ENCODE measurements at places on chromosomes 4 and X.

GRCh38 chr4:23369331-23369730 is 520.5 kb downstream of the PPARGC1A start:
- no peak for DNase-seq

DNA sequence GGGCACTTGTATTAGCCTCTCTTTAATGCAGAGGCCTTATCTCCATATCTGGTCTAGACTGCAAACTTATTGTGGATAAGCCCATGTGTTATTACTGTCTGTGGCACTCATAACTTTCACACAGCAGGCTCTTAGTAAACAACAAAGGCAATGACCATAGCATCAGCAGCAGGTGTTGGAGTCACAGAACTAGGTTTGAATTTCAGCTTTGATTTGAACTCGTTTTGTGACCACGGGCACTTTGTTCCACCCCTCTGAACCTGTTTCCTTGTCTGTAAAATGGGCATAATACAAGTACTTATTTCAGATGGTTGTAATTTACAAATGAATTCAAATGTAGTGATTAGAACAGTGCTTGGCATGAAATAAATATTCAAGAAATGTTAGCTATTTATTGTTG is 121.8 kb upstream of the C1GALT1C1 start:
- no peak for DNase-seq

DNA sequence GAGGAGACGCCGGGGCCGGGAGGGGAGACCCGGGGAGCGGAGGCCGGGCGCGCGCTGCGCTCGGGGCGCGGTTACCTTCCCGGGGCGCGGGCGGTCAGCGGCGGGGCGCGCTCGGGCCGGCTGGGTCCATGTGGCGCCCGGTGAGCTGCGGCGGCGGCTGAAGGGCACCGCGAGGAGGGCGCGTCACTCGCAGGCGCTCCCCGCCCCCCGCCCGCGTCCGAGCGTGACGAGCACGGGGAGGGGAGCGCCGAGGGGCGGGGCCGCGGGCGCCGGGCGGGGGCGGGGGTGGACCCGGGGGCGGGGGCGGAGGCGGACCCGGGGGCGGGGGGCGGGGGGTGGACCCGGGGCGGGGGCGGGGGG is at the start of gene CPLX1:
Gene CPLX1, minus strand, starts transcription at position 159 of the 360 bp plus-strand sequence. CDS start 1,607 bp downstream, outside the sequence.
- DNase-seq = peak; percentile 45

DNA sequence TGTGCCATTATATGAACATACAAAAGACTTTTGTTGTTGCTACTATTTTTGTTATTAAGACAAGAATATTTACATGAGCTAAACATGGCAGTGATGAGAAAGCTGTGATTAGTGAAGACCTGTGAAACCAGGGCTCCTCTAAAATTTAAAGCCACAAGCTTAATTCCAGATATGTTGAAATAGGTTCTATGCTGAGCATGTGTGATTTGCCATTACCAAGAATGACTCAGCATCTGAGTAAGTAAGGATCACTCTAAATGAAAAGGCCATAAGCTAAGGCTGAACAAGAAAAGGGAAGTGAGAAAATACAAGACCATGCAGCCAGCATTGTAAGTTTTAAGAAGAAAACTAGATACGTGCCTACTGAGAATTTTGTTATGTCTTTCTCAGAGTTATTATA is 75.9 kb upstream of the CAMK2D start:
- DNase-seq = peak; percentile 72

GRCh38 chr4:6250235-6250983 is 19.2 kb upstream of the WFS1 start:
- peak; percentile 79 for DNase-seq

- DNase-seq = no peak
Measured at GRCh38 chrX:19085666-19086065, 36.6 kb downstream of the ADGRG2 start.

DNA sequence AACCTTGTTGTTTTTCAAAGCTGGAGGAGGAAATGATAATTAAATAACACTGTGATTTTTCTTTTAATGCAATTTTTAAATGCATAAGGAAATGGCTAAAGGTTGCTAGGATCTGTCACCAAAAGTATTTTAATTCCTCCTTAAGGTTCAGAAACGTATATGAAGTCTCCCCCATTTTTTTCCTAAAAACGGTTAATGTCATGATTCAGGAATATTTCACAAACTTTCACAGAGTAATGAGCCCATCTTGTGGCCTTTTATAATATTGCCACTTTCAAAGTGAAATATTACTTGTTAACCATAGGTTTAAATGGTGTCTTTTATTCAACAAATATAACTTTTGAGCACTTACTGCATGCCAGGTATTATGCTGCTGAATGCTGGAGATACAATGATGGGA is 99.5 kb upstream of the USP38 start:
- DNase-seq = peak; percentile 21

- no peak for DNase-seq
Measured at GRCh38 chr4:8356856-8357255, 83.7 kb downstream of the ACOX3 start.

DNA sequence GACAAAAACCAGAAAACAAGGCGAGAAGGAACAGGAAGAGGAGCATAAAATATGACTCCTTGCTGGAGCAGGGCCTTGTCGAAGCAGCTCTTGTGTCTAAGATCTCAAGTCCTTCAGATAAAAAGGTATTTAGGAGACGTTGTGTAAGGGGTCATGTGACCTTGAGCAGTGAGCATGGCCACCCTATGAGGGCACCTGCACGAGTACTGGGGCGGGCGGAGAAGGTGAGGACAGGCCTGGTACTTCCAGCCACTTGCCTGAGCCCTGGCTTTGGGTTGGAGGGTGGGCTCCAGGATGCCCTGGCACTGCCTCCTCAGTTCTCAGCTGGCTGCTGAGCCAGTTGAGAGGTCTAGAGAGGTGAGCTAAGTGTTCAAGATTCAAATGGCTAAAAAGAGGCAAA is 29.9 kb downstream of the NSD2 start:
- no peak for DNase-seq

DNA sequence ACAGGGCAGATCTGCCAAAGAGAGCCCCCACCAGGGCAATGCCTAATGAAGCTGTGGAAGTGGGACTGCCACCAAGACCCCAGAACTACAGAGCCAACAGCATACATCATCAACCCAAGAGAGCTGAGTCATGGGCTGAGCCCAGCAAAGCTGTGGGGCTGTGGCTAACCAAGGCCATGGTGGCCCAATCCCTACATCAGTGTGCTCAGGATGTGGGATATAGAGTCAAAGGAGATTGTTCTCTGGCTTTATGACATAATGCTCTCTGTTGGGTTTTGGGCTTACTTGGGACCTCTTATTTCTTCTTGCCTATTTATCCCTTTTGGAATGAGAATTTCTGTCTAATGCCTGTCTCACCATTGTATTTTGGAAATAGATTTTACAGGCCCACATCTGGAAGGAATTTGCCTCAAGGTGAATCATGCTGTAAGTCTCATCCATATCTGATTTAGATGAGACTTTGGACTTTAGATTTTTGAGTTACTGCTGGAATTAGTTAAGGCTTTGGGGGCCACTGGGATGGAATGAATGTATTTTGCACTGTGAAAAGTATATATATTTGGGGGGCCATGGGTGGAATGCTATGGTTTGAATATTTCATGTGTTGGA is 5.4 kb upstream of the PRDM5 start:
- no peak for DNase-seq

DNA sequence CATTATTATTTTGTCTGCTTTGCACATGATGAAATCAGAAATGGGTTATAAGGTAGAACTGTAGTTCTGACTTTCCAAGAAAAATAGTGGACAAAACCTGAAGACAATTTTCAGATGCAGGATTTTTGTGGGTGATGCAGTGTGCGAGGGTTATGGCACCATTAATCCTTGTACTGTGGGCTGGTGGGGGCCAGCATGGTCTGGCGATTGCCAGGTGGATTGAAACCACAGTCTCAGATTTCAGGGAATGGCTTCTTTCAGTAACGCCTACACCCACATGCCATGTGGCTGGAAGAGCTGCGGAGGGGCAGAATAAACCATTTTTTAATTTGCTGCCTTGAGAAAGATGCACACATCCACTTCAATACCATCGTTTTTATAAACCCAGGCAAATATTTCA is 150.5 kb downstream of the ARSF start:
- no peak for DNase-seq

- peak; percentile 21 for DNase-seq
Measured at GRCh38 chr4:184503869-184504300, 29.5 kb upstream of the IRF2 start.

DNA sequence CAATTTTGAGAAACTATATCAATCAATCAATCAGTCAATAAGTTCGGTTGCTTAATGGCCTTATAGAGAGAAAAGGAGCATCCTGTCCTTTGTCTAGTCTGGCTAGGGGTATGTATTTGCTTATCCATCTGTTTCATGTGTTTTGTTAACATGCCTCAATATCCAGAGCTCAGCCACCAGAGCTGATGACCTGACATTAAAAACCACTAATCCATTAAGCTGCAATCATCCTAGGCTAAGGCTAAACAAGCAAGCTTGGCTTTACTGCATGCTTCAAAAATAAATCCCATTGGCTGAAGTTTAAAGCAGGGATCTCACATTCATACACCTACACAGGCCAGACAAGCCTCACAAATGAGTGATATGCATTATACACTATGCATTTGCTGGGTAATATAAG is 139.7 kb downstream of the INPP4B start:
- no peak for DNase-seq

DNA sequence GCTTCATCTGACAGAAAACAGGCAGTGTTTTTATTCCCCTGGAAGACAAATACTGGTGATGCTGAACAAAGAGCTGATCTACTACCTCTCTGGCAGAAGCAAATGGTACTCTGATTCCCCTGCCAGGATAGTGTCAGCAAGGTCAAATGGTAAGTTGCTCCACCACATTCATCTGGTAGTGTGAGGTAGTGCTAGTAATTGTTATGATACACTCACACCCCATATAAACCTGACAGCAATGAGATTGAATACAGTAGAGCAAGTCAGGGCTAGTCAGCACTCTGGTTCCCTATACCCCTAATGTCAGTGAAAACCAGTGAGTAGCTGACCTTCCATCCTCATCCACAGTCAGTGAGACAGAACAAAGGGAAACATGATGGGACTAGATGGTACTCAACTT is 3.4 kb upstream of the SPIN4 start:
- DNase-seq = peak; percentile 31

GRCh38 chrX:74343343-74344279 is 39.6 kb downstream of the ZCCHC13 start:
- peak; percentile 85 for DNase-seq

GRCh38 chr4:53601251-53601764 is 10.0 kb upstream of the LNX1 start:
- DNase-seq = peak; percentile 32

DNA sequence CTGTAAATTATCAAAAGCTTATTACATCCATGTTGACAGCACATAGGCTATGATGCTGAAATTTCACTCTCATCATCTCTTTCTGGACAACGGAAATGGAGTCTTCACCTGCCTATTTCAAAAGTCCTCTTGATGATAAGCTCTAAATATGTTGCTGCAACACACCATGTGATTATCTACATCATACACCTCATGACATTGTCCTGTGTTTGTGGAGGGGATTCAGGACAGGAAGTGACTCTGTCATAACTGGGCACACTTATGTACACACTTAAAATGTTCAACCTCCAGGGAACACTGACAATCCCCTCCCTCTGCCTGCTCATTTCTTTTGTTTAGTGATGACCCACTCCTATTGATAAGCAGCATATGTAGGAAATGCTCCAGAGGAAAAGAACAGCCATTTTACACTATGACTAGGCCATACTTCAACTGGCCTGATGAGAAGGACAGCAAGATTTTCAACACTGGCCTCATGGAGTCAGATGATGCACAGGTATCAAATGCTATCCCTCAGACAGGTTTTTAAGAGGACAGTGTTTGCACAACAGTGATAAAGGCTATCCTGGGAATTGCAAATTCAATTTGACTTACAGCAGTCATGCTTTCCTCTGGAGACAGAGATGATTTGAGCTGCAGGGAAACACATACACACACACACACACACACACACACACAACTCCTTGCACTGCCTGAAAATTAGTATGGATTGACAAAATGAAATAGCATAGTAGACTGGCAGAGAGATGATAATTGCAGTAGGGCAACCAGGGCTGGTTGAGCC is 163.3 kb upstream of the RASGEF1B start:
- no peak for DNase-seq

GRCh38 chr4:123339507-123340380 is 56.9 kb upstream of the SPRY1 start:
- DNase-seq = no peak

DNA sequence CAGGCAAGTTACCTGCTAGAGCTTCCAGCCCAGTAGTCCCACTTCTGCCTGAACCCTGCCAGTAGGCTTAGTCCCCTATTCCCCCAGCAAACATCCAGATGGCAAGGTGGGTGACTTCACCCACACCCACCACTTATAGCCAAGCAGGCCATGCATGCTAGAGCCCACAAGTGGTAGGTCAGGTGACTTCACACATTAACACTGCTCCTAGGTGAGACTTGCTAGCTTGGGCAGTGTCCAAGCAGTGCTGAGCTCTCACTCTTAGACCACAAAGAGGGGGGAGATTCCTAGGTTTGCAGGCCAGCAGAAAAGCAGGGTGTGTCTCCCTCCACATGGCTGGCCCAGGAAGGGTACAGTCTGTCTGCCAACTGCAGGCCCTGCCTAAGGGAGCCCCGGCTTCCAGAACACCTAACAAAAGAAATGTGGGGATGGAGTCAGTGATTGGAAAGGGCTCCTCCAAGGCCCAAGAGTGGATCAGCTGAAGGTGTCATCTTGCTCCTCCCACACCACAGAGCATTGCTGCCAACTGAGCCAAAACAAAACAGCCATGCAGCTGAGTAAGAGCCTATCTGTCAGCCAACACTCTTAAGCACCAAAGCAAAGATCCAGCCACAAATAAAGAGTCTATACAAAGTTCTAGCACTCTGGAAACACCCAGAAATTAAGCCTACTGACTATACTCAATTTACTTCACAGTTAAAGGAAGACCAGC is 158.1 kb upstream of the USP38 start:
- DNase-seq = no peak

DNA sequence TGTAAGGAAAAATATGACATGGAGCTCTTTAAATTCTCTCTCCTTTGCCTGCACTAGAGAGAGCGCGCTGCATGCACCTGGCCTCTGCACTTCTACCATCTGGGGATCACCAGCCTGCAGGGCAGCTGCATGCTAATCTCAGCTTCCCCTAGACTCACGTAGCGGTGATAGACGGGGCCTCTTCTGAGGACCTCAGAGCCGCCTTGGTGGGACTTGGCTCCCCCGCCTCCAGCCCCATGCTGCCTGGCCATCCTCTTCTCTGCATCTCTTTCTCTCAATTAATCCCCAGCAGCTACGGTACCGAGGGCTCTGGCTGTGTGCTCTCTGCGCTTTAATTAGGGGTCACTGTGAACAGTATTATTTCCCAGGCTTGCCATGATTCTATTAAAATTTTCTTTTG is 52.8 kb upstream of the PSAPL1 start:
- DNase-seq = no peak

- no peak for DNase-seq
Measured at GRCh38 chrX:5242091-5242790, 986.4 kb downstream of the NLGN4X start.

GRCh38 chr4:139312552-139313332 is 10.5 kb upstream of the NDUFC1 start:
- DNase-seq = peak; percentile 50

All from hematopoietic multipotent progenitor cell treated with erythropoietin and hydrocortisone succinate and interleukin-3 and kit ligand, for 6 days (in vitro differentiated cells).